ENCODE measurements at places on chromosomes 6 and 20.
A peak's percentile ranks its signal among the peaks of the same experiment; 100 is the strongest.

DNA sequence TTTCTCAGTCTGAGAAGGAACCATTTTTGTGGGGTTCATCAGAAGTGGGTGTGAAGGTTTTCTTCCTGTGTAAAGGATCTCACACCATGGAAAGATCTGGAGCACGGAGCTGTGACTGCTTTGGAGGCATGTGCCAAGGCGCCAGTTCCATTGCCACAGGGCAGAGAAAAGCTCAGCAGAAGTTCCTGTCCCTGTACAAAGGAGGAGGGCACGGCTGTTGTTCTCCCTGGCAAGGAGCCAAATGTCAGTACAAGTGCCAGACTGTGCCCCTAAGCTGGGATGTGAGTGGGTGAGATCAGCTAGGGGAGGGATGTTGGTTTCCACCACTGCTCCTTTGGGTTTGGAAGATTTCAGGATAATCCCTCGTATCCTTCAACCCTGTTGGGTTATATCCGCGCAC lies 117.3 kb downstream of the CRYBG1 start:
- no peak for DNase-seq

GRCh38 chr20:17666481-17666880 lies 15.6 kb downstream of the RRBP1 start:
- DNase-seq: no peak

- DNase-seq: no peak
Observed at GRCh38 chr6:139853302-139853992, 479.0 kb upstream of the CITED2 start.

- peak; percentile 92 for DNase-seq
Observed at GRCh38 chr6:130223508-130223907, 757 bp upstream of the SAMD3 start.

GRCh38 chr6:113522376-113522775 lies 334.8 kb upstream of the MARCKS start:
- no peak for DNase-seq

DNA sequence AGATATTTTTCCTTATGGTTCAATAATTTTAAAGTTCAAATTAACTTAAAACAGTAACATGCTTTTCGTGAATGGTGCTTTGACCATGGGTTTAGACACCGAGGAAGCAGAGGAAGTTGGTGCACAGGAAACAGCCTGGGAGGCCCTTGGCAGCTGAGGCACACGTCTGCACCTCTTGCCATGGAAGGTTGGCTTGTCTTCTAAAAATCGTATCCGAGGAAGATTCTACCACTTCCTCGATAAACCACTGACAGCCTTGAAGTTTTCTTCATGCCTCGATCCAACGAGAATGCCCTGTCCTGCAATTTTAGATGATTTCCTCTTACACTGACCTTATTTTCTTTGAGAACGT lies 12.2 kb downstream of the DLL1 start:
- DNase-seq: no peak

DNA sequence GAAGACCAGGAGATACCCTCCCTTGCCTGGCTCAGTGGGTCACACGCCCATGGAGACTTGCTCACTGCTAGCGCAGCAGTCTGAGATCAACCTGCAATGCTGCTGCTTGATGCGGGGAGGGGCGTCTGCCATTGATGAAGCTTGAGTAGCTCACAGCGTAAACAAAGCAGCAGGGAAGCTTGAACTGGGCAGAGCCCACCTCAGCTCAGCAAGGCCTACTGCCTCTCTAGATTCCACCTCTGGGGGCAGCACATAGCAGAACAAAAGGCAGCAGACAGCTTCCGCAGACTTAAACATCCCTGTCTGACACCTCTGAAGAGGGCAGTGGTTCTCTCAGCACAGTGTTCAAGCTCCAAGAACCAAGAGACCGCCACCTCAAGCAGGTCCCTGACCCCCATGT lies 271.3 kb downstream of the ESR1 start:
- DNase-seq: no peak

DNA sequence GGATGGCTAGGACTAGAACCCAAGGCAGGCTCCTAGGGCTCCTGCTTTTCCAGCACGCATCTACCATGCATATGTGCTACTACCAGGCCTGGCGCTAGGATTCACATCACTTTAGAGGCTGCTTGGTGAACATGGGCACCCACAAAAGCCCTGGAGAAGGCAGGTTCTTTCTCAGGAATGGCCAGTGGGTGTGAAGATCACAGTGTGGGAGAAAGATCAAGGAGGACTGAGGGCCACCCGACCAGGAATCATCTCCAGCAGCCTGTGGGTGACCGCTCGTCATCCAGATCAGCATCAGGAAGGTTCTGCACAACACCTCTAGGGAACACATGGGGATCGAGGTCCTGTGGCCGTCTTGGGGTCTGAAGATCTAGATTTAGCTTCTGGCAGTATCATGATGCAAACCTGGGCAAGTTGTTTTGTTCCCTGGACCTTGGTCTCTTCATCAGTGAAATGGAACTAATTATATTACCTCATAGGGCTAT lies 27.3 kb downstream of the SRSF3 start:
- no peak for DNase-seq
